Activated naive CD8-positive, alpha-beta T cell treated with anti-CD3 and anti-CD28 coated beads, Interleukin-2, amount 50 U/mL, for 16 hours (primary cell): ENCODE measurements at places on chromosomes 2 and 18.

- no peak for DNase-seq
Observed at GRCh38 chr18:78743078-78743477, 236.5 kb upstream of the SALL3 start.

GRCh38 chr2:160703648-160704585, 210.3 kb upstream of the RBMS1 start:
- no peak for DNase-seq

- DNase-seq, result no peak
Observed at GRCh38 chr2:178211460-178211859, 17.1 kb downstream of the OSBPL6 start.

- no peak for DNase-seq
Observed at GRCh38 chr2:113974727-113975126, 84.8 kb downstream of the ACTR3 start.

- no peak for DNase-seq
Observed at GRCh38 chr2:104443145-104443544, 410.8 kb upstream of the POU3F3 start.

DNA sequence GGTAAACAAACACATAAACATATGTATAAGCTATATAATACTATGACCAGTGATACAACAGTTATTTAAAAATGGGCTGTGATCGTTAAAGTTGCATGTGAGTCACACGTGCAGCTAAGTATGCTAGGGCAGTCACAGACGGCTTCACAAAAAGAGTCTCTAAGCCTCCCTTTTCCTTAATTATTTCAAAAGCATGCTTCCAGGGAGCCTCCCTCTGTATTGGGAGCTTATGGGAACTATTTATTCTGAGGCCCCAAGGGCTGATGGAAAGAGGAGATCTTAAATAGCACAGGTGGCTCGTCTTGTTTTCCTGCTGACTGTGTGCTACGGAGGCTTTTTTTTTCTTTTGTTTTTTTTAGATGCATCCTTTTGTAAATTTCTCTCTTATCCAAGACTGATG, 94.3 kb downstream of the ADCYAP1 start:
- DNase-seq, result no peak

DNA sequence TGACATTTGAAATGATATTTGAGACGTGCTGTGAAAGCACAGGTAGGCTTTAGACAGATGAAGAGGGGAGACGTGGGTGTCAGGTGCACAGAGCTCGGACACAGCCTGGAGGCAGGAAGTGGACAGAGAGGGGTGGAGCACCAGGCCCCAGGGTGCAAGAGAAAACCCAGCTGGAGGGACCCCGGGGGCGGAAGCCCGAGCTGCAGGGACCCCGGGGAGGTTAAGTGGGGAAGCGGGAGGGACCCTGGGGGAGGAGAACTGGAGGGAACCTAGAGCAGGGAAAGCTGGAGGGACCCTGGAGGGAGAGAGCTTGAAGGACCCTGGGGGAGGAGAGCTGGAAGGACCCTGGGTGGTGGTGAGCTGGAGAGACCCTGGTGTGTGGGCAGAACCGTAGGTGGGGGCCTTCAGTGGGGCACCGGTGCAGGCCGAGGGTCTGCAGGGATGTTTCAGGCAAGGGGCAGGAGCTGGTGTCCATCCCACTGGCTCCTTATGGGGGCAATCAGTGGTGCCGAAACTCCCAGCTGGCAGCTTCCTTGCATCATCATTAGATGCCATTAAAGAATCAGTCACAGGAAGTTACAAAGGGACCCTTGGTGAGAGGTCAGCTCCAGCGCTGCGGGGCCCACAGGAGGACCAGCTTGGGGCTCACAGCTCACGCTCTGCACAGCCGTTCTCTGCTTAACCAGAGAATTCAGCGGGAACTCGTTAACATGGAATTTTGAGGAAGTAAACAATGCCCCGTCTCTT, 246.6 kb downstream of the EIPR1 start:
- DNase-seq, result no peak

- DNase-seq, result no peak
Observed at GRCh38 chr2:224723586-224724217, 7.5 kb upstream of the CCDC195 start.

DNA sequence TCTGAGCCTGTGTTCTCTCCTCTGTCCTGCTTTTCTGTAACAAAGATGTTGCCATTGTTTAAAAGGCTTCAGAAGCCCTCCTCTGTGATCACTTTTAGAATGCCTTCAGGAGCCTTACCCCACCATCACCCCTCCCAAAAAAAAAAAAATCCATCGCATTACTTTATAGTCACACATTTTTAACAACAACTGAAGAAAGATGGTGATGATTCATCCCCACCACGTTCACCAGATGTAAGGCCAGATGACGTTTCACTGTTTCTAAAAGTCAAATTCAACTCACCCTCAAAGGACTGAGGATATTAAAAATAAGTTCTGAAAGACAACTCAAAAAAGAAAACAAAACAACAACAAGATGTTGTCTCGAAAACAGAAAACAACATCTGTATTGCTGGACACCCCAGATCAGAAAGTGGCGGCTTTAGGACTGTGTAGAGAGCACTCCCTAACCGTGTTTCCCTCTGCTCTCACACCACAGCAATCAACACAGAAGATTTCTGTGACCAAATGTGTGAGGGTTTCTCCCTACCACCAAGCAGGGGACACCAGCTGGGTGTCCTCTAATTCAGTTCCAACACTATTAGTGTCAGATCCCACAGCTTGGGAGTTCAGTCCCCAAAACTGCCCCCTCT, 61.9 kb upstream of the CREB1 start:
- no peak for DNase-seq

- no peak for DNase-seq
Observed at GRCh38 chr18:35804377-35804776, 168.1 kb upstream of the RMP24 start.

- no peak for DNase-seq
Observed at GRCh38 chr2:160321006-160321405, 120.9 kb upstream of the ITGB6 start.

- DNase-seq, result no peak
Observed at GRCh38 chr2:221485503-221485870, 86.6 kb downstream of the EPHA4 start.

DNA sequence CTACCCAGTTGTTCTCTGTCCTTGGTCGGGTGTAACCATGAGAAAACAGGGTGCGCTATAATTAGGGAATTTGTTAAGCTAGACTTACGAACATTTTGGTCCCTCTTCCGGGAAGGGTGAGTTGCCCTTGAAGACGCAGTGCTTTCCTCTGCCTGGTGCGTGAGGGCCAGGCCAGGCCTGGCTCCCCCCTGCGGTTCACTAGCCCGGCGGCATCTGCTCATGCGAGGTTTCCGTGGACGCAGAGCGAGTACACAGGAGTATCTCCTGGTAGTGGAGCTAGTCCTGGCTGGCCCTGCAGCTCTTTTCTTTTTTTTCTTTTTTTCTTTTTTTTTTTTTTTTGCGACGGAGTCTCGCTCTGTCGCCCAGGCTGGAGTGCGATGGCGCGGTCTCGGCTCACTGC, 148.8 kb downstream of the PTGR3 start:
- no peak for DNase-seq

DNA sequence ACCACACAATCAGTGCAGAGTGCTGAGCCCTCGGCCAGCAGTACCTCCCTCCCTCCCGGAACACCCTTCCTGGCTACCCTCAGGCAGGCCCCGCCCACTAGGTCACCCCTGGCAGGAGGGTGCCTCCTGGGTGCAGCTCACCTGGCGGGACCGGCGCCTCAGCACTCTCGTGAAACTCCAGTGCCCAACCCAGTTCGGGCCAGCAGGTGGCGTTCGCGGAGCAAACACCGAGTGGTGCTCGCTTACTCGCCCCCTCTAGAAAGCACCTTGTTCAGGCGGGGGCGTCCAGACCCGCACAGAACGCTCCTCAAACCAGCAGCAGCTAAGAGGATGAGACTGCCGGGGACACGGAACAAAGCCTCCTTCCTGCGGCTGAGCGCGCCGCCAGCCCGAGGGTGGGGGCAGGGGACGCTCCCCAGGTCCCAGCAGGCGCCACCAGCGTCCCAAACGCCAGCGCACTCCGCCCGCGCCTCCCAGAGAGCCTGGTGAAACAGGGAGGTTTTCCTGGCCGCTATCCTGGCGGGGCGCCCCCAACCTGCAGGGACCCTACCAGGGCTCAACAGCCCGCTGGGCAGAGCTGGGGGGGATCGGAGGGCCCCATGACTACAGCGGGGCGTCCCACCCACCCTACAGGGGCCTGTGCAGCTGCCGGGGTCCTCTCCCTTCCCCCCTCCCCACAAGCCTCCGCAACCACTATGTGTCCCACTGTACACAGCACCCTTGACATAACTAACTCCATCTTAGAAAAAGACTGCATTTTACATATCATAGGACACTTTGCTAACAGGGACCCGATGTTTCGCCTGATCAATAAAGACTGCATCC, 44.7 kb downstream of the MRPS5 start:
- peak; percentile 75 for DNase-seq

GRCh38 chr2:99471654-99472599, 17.9 kb downstream of the REV1 start:
- DNase-seq, result no peak

GRCh38 chr2:200779214-200779613, 32.5 kb upstream of the BZW1 start:
- DNase-seq, result no peak

GRCh38 chr2:167875529-167875928, 371.9 kb downstream of the STK39 start:
- no peak for DNase-seq

GRCh38 chr18:45538444-45538843, 76.8 kb upstream of the SLC14A2 start:
- no peak for DNase-seq

GRCh38 chr2:68251187-68251854, 1.0 kb downstream of the PPP3R1 start:
- DNase-seq, result peak; percentile 39

- DNase-seq, result no peak
Observed at GRCh38 chr18:53417003-53417402, 807.5 kb downstream of the MBD2 start.

GRCh38 chr2:154203206-154203605, 331.5 kb downstream of the GALNT13 start:
- DNase-seq, result no peak

GRCh38 chr2:3659447-3660432, 1.7 kb downstream of the ALLC start:
- DNase-seq, result no peak

GRCh38 chr2:117958186-117958585, 55.7 kb downstream of the CCDC93 start:
- DNase-seq, result no peak

DNA sequence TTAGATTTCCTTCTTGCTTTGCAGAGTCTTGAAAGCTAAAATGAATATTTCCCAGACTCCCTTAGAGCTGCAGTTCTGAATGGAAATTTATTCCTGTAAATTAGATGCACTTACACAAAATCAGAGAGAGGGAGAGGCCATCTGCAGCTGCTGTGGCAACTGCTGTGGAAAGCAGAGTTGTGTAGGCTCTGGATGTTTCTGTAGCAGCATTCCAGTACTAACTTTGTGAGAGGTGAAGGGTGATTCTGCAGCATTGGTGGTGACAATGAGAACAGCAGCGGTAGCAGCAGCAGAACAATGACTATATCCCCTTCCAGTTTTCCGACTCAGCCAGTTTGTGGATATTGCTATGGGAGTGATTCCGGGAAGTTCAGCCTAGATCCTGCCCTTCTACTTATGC, 433.0 kb upstream of the REG3G start:
- no peak for DNase-seq

GRCh38 chr18:13280070-13280795, 61.7 kb downstream of the LDLRAD4 start:
- DNase-seq, result no peak

- DNase-seq, result no peak
Observed at GRCh38 chr2:44578471-44579093, 216.8 kb downstream of the CAMKMT start.

- peak; percentile 59 for DNase-seq
Observed at GRCh38 chr18:24397694-24398368, at the start of gene OSBPL1A. Gene OSBPL1A, minus strand, starts transcription at chr18:24397824. Its CDS starts 20,291 bp downstream, at chr18:24377533.

GRCh38 chr2:144548532-144549191, 28.7 kb upstream of the ZEB2 start:
- DNase-seq, result no peak

DNA sequence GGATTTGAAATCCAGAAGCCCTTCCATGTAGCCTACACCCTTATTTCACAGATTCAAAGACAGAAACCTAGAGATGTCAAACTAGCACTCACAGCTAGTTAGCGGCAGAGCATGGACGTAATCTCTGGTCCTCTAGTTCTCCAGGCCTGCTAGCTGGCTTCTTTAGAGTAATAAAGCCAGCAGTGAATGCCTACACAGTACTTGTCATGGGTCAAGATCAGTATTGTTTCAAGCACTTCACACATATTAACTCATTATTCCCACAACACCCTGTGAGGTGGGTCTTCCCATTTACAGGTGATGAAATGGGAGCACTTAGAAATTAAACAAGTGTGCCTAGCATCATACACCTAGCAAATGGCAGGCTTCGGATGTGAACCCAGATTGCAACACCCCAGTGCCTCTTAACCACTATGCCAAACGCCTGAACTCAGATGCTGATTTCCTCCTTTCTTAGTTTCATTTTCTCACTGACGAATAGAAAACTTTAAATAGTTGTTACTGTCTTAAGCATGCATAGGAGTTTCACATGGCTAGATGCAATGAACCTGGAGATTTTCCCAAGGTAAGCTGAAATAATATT, 14.5 kb upstream of the ZBTB14 start:
- DNase-seq, result no peak

DNA sequence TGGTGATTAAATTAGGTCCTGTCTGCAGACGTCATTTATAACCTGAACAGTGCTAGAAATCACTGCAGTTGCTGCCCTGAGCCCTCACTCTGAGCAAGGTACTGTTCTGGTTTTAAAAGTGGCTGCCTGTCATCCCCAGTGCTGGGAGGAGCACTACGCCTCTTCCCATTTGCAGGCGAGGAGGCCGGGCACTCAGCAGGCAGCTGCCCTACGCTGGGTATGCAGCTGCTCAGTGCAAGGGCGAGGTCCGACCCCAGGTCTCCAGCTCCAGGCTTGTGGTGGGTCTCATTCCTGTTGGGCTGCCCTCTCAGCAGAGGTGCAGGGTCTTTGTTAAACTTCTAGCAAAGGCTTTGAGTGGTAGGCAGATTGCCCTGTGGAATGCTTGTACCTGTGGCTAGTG, 15.7 kb downstream of the CNDP2 start:
- no peak for DNase-seq

DNA sequence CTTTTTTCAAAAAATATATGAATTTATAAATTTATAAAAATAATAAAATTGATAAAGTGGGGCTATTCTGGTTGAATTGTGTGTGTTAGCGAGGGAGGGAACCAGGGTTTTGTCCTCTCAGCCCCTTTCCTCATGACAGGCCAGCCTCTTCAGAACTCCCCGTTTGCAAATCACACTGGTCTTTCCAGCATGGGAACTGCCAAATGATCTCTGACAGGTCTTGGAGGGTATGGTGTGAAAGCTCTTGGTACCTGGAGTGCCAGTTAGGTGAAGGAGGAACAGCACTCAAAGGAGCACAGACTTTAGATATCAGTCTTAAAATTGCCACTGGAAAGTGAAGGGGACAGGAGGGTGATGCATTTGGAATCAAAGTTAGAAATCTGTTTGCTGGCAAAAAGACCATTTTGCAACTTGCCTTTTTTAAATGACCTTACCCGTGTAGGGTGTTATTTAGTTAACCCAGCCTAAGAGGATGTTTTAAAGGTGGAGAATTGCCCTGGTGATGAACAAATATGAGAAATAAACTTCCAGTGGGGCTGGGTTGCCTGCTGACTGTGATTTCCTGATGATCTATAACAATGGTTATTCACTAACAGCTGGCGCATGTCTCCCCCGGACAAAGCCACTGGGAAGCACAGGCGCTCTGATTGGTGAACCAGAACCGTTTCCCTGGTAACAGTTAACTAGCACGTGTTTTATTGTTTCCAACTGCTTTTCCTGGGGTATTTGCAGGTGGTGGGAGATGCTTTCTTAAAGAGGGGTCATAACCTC, 85.3 kb upstream of the EFEMP1 start:
- DNase-seq, result no peak

- DNase-seq, result no peak
Observed at GRCh38 chr18:5155218-5155906, 41.7 kb downstream of the AKAIN1 start.
